ENCODE measurements at places on chromosomes 5 and 9.
A peak's percentile ranks its signal among the peaks of the same experiment; 100 is the strongest.

- peak; percentile 2 for DNase-seq
These were observed 137.3 kb downstream of the FAM114A2 start for GRCh38 chr5:153901449-153901848.

GRCh38 chr5:16886366-16886736 lies 49.7 kb downstream of the MYO10 start:
- DNase-seq, result no peak

- no peak for DNase-seq
These were observed 15.8 kb downstream of the EXOC3 start for GRCh38 chr5:458547-459353.

DNA sequence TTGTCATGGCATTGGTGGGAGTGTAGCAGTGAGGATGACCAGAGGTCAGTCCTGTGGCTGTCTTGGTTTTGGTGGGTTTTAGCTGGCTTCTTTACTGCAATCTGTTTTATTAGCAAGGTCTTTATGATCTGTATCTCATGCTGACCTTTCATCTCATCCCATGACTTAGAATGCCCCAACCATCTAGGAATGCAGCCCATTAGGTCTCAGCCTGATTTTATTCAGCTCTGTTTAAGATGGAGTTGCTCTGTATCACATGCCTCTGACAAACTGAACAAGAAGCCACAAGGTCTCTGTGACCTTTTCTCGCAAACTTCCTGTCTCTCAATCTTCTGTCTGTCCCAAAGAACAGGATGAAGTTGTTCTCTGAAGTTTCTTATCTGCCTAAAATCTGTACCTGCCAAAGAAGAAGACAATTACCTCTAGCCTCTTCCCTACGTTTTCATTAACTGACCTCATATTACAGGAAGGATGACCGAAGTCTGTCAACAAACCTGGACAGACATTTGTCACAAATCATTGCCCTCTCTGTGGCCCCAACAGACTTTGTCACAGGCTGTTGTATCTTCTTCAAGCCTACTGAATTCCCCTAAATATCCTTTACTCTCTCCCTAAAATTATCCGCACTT lies 284.2 kb upstream of the SEMA6A start:
- no peak for DNase-seq

DNA sequence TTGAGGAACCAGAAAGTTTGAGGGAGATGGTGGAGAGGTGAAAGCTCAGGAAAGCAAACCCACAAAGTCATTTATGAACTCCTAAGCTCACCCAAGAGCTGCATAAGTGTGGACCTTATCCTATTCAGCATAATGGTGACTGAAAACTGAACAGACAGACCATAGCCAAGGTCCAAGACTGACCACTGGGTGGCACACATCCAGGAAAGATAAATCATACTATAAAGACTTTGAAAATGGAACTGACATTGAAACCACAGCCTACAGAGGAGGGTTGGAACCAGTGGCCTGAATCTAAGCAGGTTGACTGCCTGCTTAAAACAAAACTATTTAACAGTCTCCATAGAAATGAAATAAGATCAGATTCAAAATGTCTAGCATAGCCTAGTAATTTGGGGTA lies 121.0 kb upstream of the RGS7BP start:
- peak; percentile 34 for DNase-seq

DNA sequence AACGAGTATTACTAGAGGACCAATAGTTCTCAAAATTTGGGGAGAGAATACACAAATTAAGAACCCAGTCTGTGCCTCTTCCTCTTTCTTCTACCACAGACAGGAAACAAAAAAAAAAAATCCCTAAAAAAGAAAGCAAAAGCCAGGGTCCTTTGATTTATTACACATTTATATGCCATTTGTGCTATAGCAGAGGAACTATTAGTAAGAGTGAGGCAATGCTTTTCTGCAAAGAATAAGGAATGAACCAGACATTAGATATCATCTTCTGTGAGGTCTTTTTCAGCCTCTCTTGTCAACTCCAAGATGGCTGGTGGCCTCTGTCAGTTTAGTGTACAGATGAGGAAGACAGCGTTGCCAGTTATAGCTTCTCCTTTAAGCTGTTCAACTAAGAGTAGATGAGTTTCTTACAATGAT lies 127.6 kb downstream of the RFX3 start:
- peak; percentile 64 for DNase-seq

- DNase-seq, result no peak
These were observed 202.1 kb downstream of the SNX18 start for GRCh38 chr5:54719384-54720283.

DNA sequence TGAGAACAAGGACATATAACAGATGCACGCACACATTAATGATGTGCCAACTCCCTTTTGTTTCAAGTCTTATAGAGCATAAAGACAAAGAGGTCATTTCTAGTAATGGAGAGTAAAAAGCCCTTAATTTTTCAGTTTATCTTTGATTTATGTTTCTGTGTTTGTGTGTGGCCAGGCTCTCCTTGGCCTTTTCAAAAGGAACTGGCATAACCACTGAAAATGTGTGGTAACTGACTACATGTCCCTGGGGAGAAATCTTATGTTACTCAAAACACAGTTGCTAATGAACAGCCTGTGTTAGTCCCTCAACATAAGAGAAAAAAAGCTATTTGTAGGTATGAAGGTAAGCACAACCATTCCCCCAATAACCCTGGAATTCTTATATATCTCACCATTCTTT lies 47.6 kb upstream of the SHOC1 start:
- no peak for DNase-seq

DNA sequence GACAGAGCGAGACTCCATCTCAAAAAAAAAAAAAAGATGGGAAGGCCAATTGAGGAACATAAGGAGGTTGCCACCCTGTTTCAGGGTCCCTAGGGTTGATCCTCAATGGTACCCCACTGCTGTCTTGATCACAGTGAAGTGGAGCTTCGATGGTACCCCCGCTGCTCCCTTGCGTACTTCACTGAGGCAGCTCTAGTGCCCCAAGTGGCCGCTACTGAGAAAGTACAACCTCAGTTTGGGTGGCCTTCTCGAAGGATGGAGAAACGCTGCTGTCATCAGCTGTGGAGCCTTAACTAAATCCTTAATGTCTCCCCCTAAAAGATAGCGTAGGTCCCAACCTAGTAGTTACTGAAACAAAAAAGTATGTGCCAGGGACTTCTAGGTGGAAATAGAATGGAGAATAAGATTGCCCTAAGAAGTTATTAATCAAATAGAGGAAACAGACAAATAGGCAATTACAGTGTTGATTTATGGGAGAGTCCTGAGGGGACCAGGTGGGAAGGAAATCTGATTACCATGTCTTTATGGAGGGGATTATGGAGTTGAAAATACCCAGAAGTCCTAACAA lies 6.3 kb downstream of the TESK1 start:
- peak; percentile 80 for DNase-seq

DNA sequence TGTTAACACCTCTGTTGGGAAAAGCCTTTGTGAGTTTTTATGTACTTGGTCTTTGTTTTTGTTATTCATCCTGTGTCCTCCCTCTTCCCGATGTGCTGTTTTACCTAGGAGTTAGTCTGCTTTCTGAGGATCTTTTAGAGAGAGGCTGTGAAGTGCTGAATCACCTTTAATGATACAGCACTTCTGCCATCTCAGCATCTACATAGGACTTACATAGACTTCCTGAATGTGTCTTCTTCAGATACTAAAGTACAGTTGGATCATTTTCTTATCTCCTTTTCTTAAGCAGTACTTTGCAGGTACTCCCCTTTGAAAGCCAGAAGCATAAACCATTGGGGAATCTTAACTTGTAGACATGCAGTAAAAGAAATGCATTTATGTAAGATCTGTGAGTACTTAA lies 31.5 kb downstream of the OTULIN start:
- no peak for DNase-seq

- DNase-seq, result no peak
These were observed 309.7 kb downstream of the NSG2 start for GRCh38 chr5:174355208-174355612.

- no peak for DNase-seq
These were observed 57.7 kb upstream of the SHB start for GRCh38 chr9:38126730-38127129.

DNA sequence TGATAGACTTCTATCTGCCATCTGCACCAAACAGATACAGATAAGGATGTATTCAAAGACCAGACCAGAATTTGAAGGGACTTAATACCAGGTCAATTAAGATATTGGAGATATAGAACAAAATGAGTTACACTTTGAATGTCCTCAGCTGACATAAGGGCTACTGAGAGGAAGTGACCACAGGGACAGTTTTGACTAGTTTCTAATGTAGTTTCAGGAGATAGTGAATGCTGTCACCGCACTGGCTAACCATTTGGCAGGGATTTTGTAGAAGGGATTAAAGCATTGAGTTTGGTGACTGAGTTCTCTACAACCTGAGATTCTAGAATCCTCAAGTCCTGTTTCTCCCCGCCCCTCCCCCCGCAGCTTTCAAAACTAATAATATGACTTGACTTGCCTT lies 22.7 kb downstream of the CCNH start:
- no peak for DNase-seq

DNA sequence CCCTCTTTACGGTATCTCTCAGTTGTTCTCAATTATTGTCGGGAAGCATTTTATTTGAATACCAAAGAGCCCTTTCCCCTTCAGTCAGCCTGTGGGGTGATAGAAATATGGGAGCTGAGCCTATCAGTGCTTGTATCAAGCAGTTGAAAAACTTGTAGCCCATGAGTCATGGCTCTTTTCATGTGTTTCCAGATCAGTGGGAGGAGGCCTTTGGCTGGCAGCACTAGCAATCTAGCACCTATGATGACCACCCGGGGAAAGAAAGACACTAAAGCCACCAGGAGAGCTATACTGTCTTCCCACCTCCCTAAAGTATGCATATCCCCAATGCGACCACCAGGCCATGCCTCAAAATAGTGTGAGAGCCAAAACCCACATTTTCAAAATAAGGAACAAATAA lies 696.9 kb upstream of the C9orf72 start:
- DNase-seq, result no peak

- DNase-seq, result no peak
These were observed 258.3 kb downstream of the GADD45G start for GRCh38 chr9:89863141-89863540.

DNA sequence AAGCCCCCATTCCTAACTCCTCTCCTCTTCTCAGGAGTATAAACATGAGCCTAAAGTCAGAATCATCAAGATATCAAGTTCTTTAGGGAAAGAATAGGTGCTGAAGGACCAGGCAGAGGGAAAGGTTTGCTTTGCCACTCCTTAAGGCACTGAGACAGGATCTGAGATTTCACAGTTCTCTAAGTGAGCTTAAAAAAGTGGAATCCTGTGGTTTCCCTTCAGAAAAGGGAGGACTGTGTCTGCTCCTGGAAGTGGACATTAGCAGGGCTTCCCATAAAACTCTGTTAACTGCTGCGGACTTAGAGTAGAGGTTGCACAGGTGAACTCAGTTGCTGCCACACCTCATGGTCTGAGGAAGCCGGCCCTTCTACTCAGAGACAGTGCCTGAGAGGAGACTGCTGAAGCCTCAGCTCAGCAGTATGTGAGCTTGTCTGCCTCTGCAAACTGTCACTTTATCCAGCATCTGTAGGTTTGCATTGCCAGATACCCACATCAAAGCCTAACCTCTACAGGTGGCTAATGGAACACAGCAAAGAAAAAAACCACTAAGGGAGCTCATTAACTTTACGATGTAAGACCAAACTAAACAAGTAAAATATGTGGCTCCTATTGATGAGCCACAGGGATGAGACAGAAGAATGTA lies 42.9 kb downstream of the RIC1 start:
- DNase-seq, result no peak

DNA sequence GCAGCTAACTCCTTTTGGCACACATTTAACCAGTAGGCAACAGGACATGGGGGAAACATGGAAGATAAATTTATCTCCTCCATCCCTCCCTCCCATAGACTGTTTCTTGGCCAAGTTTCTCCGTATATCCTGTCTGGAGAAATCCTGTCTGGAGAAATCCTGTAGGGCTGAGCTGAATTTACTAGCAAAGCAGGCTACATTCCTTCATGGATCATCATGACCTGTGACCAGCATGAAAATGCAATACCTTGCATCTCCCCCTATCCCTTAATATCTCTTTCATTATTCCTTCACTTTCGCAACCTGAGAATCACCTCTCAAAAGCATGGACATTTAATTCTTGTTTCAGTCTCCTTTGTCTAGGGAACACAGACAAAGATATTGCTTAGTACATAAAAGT lies 379.1 kb downstream of the PSAT1 start:
- DNase-seq, result no peak

- no peak for DNase-seq
These were observed 284.6 kb upstream of the EFNA5 start for GRCh38 chr5:107955321-107955720.

DNA sequence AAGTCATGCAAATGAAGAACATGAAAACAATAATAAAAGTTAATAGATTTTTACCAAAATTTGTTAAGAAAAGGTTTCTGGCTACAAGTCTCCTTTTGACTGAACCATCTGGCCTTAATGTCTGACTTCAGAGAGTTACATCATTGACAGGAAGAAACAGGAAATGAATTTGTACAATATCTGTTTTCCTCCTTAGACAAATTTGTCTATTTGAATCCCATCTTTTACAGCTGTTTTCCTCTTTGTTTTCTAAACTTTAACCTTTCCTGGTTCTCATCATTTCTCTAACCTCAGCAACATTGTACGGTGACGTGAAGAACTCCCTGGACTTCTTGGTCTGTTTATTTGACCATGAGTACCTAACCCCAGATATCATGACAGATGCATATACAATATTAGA lies 567.5 kb upstream of the RIOK2 start:
- no peak for DNase-seq

DNA sequence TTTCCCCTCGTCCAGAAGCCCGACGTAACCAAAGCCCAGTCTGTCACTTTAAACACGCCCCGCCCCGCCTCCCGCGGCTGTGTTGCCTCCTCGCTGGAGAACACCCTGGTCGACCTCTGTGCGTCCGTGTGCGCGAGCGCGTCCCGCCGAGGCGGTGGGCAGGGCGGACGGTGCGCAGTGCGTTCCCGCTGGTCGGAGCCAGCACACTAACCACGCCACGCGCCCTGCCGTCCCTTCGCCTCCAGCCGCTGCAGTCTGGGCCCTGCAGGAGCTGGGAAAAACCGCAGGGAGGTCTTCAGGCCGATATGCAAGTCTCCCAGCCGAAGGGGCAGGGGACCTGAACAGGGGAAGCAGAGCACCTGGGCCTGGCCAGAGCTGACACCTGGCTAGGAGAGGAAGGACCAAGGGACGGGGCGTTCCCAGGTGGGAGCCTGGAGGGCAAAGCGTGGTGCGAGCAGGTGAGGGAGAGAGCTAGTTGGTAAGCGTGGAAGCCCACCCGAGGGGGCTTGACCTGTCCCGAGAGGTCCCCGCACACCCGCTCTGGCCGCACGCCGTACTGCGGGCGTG lies 1.3 kb upstream of the PHPT1 start:
- DNase-seq, result peak; percentile 91

DNA sequence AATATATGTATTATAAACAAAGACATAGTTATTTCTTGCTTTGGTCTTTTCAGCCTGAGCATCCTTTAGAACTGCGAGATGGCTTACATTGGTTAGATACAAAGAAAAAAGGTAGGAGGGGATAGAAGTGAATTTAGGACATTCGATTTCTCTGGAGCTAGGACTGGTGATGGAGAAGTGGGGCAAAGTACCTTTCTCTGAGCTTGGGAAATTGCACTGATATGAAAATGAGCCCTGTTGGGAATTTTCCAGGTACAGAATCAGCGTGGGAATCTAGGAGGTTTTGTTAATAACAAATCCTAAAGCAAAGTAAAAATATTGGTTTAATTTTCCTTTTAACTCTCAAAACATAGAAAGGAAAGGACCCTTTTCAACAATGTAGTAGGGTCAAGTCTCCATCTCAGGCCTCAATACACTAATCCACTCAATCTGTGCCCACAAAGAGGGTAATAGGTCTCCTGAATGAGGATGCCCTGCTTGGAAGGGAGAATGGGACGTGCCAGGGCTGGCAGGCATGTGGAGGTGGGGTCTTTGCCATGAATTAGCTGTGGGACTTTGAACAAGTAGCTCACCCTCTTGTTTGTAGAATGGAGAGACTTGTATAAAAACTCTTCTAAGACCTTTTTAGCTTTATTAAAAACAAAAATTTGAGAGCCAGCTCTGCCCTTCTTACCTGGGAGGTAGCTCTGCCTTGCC lies 17.7 kb downstream of the SNX18 start:
- DNase-seq, result no peak
